ENCODE measurements at places on chromosomes 7 and 10. TPM values are rescaled to one million over a fixed set of nuclear protein-coding genes. Genes with fewer than 3 reads are reported as not detected.

The MINDY4 gene
- polyA plus RNA-seq, result 1.8 TPM

The SPDYE8 gene
- polyA plus RNA-seq, result not detected

GRCh38 chr10:74901301-74901700 is 74.9 kb downstream of the KAT6B start:
- H3K27me3 ChIP-seq, result no peaks in the 10 kb centered on the region
- DNase-seq, result no peak

DNA sequence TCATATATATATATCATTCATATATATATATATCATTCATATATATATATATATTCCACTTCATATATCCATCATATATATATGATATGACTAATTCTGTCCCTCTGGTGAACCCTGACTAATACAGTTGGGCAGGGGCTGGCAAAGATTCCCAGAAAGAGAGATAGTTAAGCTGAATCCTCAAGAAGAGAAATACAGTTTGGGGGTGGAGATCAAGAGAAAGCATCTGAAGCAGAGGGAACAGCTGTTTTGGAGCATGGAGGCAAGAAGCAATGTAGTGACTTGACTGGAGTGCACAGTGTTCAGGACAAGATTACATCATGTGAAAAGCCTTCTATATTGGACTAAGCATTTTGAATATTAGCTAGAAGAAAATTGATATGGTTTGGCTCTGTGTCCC is 540.7 kb downstream of the MAGI2 start:
- H3K36me3 ChIP-seq, result no peaks in the 10 kb centered on the region
- H3K4me3 ChIP-seq, result no peak overlapping the region
- H3K27me3 ChIP-seq, result no peaks in the 10 kb centered on the region
- H3K27ac ChIP-seq, result no peak overlapping the region

DNA sequence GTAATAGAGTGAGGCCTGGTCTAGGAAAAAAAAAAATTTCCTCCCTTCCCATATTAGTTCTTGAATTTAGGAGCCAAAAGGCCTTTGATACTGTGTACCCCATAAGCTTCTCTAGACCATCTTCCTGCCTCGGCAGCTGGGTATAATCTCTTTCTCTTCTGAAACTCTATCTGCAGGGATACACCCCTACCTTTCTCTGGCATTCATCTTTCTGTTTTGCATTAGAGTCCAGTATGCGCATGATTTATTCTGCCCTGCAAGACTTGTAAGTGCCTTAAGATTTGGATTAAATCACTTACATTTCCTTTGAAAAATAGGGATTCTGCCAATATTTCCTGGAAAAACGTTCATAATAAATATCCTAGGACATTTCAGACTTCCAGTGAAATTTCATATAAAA is 431.2 kb downstream of the PLXDC2 start:
- H3K4me3 ChIP-seq, result no peak overlapping the region
- H3K27me3 ChIP-seq, result no peaks in the 10 kb centered on the region
- H3K27ac ChIP-seq, result no peak overlapping the region
- no peak for DNase-seq
- H3K36me3 ChIP-seq, result no peaks in the 10 kb centered on the region
- H3K4me1 ChIP-seq, result no peaks in the 10 kb centered on the region

DNA sequence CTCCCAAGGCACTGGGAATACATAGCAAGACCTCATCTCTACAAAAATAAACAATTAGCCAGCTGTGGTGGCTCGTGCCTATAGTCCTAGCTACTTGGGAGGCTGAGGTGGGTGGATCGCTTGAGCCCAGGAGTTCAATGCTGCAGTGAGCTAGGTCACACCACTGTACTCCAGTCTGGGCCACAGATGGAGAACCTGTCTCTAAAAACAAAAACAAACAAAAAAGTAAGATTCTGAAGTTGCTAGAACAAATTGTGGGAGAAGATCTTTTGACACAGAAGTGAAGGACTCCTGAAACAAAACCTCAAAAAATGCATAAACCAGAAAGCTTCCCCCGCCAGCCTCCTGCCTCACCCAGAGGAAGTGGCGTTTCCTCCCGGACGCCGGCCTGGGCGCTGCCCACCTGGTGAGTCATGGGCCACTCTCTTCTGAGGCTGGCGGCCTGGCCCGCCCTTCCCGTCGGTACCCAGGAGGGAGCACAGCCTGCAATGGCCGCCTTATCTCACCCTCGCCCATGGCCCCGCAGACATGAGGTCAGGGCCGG is 25.4 kb upstream of the ELN start:
- H3K27me3 ChIP-seq, result no peaks in the 10 kb centered on the region
- DNase-seq, result no peak
- peaks cover 4% of the 10 kb centered on the region for H3K4me1 ChIP-seq
- H3K36me3 ChIP-seq, result no peaks in the 10 kb centered on the region
- 0 out of 2 replicates have a peak overlapping the region, but pooled peaks have one; percentile 1 for H3K27ac ChIP-seq

Measured in SK-N-SH (cell line).